NCI-H2107 (cell line): ENCODE measurements at places on chromosomes 16 and 17.

DNA sequence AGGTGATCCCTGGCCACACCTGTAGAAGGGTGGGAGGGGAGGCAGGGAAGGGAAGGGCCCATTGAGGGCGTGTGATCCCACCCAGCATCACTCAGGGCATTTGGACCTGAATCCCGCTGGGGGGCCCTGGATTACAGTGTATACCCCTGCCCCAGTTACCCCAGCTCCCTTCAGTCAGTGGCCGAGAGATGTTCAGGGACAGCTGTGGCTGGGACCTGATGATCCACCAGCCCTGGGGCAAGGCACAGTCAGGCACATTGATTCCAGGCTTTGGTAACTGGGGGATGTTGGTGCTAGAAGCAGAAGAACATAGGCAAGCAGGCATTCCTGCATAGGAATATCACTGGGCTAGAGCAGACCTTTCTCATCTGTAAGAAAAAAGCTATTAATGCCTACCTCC is 170.3 kb downstream of the FOXL1 start:
- no peak for DNase-seq

DNA sequence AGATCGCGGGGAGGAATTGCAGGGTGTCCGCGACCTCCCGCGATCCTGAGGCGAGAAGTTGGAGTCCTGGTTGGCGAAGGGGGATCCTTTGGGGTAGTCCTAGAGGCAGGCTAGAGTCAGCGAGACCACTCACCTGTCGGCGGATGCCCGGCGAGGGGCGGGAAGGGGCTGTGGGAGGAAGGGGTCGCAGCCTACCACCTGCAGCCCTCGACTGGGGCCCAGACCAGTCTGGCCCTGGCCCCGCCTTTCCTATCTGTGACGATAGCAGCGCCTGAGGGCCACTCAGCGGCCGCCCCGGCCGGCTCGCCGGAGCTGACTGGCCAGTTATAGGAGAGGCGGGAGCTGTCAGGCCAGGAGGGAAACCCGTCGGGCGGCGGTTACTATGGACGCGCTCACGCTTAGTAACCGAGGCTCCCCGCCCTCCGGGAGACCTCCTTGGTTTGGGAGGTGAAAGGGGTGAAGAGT is at the start of gene TEKT3:
TSS of gene TEKT3 (minus strand) at position 213 of the 465 bp plus-strand sequence. CDS start 10,012 bp downstream, outside the sequence.
- DNase-seq: no peak

DNA sequence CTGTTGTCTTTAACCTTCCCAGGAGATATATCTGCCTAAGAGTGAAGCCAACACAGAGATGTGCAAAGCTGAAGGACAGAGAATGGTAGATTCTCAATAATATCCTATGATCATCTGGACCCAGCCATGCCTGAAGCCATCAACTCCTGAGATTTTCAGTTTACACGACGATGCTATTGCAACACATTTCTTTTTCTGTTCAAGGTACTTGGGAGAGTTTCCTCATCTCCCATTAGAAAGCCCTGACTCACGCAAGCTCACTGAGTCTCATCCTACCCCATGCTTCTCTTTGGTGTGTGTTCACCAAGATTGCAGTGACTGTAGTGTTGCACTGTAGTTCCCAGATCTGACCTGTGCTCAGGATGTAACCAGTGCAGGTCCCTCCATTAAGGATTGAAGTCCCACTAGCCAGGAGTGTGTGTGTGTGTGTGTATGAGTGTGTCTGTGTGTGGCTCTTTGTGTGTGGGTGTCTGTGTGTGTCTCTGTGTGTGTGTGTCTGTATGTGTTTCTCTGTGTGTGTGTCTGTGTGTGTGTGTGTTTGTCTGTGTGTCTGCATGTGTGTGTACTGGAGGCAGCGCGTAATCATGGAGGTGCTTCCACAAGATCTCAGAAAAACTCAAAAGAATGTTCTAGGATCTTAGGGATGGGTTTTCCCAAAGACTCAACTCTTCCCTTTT is 15.5 kb downstream of the CES1 start:
- DNase-seq: no peak

DNA sequence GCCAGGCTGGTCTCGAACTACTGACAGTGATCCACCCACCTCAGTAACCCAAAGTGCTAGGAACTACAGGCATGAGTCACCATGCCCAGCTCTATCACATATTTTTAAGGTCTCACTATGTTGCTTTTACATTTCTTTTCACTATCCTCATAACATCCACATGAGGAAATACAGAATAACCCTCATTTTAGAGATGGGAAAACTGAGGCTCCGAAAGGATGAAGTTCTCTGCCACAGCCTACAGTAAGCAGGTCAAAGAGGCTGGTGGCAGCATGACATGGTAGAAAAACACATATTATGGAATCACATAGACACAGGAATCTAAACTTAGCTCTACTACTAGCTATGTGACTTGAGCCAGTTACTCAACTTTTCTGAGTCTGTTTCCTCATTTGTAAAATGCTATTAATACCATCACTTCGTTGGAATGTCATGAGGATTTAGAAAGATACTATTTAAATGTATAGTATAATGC is 32.2 kb downstream of the APPBP2 start:
- no peak for DNase-seq

GRCh38 chr17:76781056-76781982 is 43.4 kb downstream of the MFSD11 start:
- DNase-seq: no peak

DNA sequence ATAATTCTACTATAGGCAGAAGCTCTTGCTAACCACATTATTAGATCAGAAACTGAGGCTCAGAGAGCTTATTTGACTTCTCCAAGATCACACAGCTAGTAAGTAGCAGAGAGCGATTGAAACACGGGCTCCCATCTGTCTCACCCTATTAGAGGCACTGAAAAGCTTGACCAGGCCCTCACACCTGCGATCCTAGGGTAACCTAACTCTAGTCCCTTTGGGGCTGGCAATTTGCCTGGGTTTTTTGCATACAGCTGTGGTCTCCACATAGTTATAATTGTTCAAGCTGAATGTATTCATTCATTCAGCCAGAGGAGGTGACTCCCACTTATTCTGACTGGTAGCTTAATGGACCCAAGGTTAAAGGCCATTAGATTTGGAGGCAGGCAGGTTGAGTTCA is 121.2 kb downstream of the ANKFN1 start:
- no peak for DNase-seq

GRCh38 chr17:6340708-6341107 is 94.2 kb downstream of the AIPL1 start:
- DNase-seq: no peak

DNA sequence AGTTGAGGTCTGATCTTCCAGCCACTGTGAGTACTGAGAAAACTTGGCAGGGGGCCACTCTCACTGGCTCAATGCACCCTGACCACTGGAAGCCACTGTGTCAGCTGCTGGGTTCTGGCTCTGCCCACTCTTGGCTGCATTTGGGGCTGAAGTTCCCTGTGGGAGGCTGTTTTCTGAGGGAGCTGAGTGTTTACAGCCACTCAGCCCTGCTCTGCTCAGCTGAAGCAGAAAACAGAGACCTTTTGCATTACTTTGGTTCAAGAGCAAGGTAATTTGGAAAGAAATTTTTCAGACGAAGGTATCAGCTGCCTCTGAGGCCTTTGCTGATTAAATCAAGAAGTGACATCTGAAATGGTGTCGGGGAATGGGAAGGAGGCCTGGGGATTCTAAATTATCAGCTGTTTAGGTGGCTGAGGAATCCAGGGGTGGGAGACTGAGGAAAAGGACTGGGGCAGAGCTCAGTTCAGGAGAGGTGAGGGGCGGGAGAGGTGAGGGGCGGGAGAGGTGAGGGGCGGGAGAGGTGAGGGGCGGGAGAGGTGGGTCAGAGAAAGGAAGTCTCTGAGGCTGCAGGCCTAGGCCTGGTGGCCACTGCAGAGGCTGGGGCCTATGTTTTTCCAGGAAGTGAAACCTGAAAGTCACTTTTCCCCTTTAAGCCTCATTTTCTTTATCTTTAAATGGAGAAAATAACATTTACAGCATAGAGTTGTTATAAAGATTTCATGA is at the start of gene ACSM5:
TSS of gene ACSM5 (plus strand) at position 137 of the 723 bp plus-strand sequence. CDS start 1,951 bp downstream, outside the sequence.
- DNase-seq: peak; percentile 49

- no peak for DNase-seq
Observed at GRCh38 chr16:1781758-1782407, 488 bp downstream of the SPSB3 start.

- no peak for DNase-seq
Observed at GRCh38 chr16:22272870-22273650, 24.1 kb upstream of the POLR3E start.

- DNase-seq: no peak
Observed at GRCh38 chr16:58331024-58331707, 36.3 kb upstream of the PRSS54 start.

- no peak for DNase-seq
Observed at GRCh38 chr17:5355421-5356129, 63.9 kb downstream of the NUP88 start.

GRCh38 chr17:64448665-64449512 is at the start of gene MILR1:
TSS of gene MILR1 (plus strand) at chr17:64449115. CDS start at chr17:64449169, 54 bp downstream.
- no peak for DNase-seq

DNA sequence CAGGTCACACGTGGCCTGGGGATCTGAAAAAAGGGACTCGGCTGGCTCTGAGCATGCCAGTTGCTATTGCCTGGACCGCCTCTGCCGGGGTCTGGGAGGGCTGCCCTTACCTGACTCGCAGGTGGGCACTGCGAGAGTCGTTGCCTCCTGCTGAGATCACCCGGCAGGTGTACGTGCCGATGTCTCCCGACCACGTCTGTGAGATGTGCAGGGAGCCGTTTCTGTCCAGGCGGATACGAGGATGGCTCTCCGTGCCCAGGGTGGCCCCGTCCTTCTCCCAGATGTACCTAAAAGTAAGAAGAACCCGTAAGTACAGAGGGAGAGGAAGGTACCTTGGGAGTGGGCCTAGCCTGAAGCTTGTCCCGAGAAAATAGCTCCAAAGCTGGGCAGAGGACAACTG is 112.0 kb upstream of the CDC42EP4 start:
- no peak for DNase-seq

DNA sequence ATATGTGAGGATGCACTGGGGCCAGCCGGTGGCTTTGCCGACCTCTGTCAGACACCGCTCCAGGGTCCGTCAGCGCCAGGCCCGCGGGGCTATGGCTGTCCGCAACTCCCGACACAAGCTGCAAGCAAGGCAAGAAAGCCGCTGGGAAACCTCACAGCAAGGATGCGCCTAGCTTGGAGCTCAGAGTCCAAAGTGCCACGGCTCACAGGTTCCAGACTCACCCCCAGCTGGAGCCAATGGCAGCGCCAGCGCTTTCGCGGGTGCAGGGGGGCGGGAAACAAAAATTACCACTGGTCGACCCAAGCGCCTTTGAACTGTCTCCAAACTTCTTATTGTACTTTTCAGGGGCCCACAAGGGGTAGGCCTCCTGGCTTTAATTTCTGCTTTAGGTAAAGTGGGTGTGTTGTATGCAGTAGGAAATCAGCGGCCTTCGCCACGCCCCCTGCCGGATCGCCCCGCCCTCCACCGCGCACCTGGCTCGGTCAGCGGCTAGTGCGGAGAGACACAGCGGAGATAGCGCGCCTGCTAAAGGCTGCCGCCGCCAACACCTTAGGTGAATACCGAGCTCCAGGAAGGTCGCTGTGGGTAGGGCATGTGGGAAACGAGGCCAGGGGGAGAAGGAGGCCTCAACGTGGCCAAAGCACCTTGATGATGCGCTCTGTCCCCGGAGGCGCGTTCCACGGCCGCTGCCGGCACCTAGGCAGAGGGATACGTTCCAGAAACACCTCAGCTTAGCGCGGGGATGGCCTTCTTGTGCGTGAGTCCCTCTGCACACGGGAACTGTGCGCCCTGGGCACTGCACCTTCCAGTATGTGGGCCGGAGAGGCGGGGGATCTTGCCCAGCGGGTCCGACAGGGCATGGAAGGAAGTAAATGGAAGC is 61.0 kb upstream of the RBL2 start:
- no peak for DNase-seq

- no peak for DNase-seq
Observed at GRCh38 chr17:59972778-59973177, 8.2 kb upstream of the RNFT1 start.

DNA sequence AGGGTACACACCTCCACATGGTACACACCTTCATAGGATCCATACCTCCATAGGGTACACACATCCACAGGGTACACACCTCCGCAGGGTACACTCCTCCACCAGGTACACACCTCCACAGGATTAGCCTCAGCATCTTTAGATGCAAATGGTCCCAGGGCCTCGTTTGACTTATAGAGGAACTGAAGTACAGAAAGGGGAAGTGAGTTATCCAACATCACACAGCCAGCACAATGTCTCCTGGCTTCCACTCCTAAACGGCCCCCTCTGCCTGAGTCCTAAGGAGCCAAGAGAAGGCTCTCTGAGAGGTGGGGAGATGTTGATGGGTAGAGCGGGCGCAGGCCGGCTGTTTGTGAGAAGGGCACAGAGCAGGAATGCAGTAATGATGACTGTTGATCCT is 12.0 kb downstream of the FOXN1 start:
- DNase-seq: no peak

- no peak for DNase-seq
Observed at GRCh38 chr17:20154286-20155000, 145.3 kb downstream of the SPECC1 start.

GRCh38 chr17:66570447-66571195 is 264.3 kb upstream of the CACNG5 start:
- DNase-seq: no peak

GRCh38 chr17:8149419-8150193 is 2.6 kb downstream of the PER1 start:
- DNase-seq: no peak
